Fibroblast of skin of right biceps (primary cell): ENCODE measurements at places on chromosomes 7 and 10.

GRCh38 chr10:70815504-70816219 is at the start of gene SGPL1:
TSS of gene SGPL1 (plus strand) at chr10:70815948. CDS start at chr10:70816854, 906 bp downstream.
- peak; percentile 86 for DNase-seq

GRCh38 chr10:133391761-133392518 is 2.0 kb upstream of the MTG1 start:
- DNase-seq: no peak

- no peak for DNase-seq
Observed at GRCh38 chr7:86958380-86958779, 101.1 kb downstream of the ELAPOR2 start.

DNA sequence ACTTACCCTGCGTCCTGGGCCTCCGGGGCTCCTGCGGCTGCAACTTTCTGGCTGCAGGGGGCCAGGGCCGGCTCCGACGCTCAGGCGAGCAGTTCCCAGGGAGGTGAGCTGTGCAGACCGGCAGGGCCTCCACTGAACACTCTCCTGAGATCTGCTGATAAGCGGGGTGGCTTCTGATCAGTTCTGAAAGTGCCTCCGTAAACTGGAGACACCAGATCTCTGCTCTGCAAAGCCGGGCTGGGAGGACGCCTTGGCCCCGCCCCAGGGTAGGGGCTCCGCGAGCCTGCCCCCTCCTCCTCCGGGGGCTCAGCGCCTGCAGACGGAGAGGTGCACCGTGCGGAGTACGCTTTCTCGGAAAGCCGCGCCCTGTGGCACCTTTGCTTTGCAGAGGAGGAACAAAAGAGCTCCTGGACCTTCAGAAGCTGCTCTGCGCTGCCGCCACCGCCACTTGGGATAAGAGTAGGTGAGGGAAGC is 141.3 kb upstream of the VKORC1L1 start:
- DNase-seq: peak; percentile 28

DNA sequence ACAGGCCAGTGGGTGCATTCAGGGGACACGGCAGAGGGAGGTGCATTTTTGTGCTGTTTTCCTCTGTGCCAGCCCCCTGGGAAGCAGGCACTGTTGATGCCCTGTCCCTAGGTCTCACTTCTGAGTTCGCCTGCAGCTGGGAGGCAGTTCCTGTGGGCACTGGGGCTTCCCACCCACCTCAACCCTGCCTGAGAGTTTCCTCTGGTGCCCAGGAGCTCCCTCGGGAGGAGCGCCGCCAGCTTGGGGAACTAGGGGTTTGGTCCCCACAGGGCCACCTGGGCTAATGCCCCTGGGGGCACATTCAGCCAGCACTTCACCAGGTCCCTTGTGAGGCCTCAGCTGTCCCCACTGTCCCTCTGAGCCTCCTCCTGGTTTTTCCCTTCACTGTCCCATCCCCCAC is 178.2 kb upstream of the RHEB start:
- no peak for DNase-seq

DNA sequence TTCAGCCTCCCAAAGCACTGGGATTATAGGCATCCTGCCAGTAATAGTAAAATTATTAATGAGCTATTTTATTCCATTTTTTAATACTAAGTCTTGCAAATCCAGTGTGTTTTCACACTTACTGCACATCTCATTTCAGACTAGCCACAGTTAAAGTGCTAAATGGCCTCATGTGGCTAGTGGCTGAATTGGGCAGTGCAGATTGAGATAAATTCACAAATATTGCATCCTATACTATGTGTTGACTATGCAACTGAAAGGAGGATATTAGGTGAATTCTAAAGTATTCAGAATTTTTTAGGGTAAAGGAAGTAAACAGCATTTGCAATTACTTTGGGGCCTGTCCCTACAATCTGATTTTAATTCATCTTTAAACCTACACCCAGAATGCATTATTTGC is 10.2 kb downstream of the APBB1IP start:
- DNase-seq: no peak

GRCh38 chr10:13053794-13054462 is 46.0 kb upstream of the OPTN start:
- no peak for DNase-seq

- no peak for DNase-seq
Observed at GRCh38 chr7:98459529-98459928, 58.6 kb upstream of the BAIAP2L1 start.

DNA sequence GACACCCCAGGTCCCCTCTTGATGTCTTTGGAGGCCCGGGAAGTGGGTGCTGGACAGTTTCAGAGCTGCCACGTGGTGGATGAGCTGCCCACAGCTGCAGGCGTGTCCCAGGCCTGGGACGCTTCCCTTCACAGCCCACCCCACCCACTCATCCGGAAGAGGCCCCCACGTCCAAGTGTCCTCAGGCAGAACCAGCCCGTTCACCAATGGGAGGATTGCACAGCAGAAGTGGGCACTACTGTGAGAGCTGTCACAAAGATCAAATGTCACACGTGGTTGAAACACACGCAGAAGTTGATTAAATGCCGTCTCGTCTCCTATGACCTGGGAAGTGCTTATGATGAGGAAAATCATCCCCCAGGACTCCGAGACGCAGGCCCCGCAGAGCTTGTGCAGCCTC is 52.9 kb downstream of the STK32C start:
- DNase-seq: no peak

- no peak for DNase-seq
Observed at GRCh38 chr10:79488870-79489269, 23.5 kb upstream of the EIF5AL1 start.

DNA sequence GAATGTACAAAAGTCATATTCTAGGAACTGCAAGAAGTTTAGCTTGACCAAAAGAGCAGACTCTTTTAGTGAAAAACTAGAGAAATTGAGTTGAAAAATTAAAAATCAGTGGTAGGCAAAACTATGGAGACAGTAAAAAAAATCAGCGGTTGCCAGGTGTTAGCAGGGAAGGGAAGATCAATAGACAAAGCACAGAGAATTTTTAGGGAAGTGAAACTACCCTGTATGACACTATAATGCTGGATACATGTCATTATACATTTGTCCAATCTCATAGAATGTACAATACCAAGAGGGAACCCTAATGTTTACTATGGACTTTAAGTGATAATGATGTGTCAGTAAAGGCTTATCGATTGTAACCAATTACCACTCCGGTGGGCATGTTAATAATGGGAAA is 761.9 kb downstream of the MAGI2 start:
- DNase-seq: no peak

GRCh38 chr10:79239924-79240581 is 107.2 kb upstream of the PPIF start:
- peak; percentile 61 for DNase-seq
